ENCODE measurements at places on chromosomes 5 and 9.

GRCh38 chr9:16912197-16912596, 41.7 kb upstream of the BNC2 start:
- no peak for DNase-seq

DNA sequence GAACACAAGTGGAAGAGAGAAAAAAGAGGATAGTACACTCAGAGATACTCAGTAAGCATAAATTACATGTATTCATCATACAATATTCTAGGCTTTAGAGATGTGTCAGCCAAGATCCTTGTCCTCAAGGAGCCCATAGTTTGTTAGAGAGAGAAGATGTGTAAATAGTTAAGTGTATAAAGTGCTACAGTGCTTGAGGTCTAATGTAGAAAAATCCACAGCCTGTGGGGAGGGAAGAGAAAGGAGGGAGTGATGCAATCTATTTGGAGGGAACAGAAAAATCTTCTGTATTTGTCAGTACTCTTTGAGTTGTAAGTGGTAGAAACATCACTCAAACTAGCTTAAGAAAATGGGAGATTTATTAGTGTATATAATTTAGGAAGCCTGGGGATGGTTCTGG, 81.9 kb downstream of the PALM2AKAP2 start:
- DNase-seq = no peak

DNA sequence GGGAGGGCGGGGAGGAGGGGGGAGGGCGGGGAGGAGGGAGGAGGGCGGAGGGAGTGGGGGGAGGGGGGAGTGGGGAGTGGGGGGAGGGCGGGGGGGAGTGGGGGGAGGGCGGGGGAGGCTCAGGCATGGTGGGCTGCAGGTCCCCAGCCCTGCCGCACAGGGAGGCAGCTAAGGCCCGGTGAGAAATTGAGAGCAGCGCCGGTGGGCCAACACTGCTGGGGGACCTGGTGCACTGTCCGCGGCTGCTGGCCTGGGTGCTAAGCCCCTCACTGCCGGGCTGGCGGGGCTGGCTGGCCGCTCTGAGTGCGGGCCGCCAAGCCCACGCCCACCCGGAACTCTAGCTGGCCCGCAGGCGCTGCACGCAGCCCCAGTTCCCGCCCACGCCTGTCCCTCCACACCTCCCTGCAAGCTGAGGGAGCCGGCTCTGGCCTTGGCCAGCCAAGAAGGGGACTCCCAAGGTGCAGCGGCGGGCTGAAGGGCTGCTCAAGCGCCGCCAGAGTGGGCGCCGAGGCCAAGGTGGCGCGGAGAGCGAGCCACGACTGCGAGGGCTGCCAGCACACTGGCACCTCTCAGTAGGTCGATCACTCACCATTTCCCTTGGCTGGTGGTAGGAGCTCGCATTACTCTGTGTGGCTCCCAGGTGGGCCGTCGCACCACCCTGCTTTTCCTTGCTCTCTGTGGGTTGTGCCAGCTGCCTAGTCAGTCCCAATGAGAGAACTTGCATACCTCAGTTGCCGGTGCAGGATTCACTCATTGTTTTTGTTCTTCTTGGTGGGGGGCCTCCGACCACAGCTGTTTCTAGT, 160.2 kb downstream of the CNTLN start:
- no peak for DNase-seq

GRCh38 chr5:155434681-155435080, 421.1 kb downstream of the KIF4B start:
- DNase-seq = no peak

GRCh38 chr9:130860458-130861316, 25.6 kb downstream of the ABL1 start:
- no peak for DNase-seq

DNA sequence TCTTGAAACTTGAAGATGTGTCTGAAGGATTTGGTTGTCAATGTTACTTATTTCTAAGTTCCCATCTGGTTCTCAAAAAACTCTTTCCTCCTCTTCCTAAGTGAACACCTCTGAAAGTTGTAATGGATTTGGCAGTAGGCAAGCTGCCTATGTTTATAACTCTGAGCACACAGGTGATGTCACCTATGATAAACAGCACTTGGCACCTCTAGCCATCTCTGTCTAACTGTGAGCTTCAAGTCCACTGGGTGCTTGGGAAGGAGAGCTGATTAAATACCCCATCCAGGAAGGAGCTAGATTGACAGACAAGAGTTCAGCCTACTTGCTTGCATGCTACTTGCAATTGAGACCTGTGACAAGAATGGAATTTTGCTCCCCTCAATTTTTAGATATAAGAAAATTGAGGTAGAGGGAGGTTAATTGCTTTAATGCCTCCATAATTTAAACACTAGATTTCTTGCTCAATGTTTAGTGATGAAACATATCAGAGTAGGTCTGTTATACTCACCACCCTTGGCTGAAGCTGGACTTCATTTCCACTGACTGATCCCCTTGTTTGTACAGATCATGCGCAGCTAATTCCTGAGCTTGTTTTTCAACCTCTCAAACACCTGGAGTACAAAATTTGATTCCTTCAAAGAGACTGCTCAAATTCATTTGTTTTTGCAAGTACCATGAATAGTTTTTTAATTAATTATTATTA, 49.9 kb downstream of the PDE4D start:
- no peak for DNase-seq

GRCh38 chr5:69317391-69317790, 15.2 kb downstream of the CCDC125 start:
- DNase-seq = no peak

- peak; percentile 33 for DNase-seq
Measured at GRCh38 chr5:172370648-172371545, 83.4 kb downstream of the SH3PXD2B start.

DNA sequence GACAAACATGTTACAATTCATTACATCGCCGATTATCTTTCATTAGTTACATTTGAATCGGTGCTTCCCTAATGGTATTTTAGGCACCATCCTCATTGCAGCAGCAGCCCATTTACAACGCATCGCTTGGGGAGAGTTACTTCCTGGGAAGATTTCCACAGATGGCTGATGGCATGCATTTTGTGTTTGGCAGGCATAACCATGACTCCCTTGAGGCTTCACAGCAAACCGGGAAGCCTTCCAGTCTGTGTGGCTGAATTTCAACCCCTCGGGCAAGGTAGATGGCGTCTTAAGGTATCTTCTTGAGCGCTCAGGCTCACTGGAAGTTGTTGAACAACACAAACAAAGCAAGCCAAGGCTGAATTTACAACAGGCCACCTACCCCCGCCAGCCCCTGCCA, 1.6 kb upstream of the DNAH5 start:
- DNase-seq = no peak

DNA sequence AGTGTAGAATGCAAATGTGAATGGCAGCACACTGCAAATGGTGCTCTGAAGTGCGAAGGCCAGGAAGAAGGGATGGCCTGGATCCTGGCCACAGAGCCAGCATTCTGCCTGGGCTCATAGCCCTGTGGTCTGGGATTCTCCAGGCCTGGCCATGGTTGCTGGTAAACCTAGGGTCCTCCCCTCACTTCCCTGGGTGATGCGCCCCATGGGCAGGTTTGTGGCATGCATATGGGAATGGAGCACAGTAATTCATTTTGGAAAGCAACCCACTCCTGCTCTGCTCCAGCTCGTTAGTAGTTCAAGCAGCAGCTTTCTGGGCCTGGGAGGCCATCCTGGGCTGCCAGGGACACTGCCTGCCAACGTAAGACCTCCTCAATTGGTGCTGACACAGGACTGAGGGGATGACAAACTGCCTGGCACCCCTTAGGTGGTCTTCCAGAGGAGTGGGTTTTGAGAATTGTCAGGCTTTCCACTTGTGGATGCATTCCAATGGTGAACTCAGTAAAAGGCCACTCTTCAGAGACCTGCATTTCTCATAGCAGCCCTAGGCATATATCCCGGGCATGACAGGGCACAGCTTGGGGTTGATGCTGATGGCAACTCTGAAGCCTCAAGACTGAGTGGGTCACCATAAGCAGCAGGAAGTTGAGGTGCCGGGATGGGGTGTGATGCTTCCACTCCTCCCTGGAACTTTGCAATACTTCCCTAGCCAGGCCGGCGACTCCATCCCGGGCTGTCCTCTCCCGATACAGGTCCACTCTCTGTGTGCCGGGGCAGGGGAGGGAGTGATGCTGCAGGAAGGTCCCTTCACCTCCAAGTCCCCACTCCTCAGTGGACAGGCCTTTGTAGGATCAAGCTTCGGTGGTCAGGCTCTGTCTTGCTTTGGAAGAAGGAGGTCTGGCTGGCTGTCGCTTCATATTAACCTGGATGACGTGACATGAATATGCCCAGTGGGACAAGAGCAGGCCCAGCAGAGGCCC, 1.2 kb upstream of the SLC25A48 start:
- DNase-seq = no peak

- no peak for DNase-seq
Measured at GRCh38 chr5:165334201-165334600, 1828.8 kb downstream of the MAT2B start.

GRCh38 chr5:146944764-146945616, 66.4 kb upstream of the PPP2R2B start:
- no peak for DNase-seq

- DNase-seq = peak; percentile 20
Measured at GRCh38 chr9:82418334-82418733, 429.8 kb downstream of the SPATA31D1 start.

All from Jurkat, Clone E6-1 (cell line).